ENCODE measurements at places on chromosomes 2 and 18.

GRCh38 chr2:75716406-75716805, 5.7 kb upstream of the GCFC2 start:
- DNase-seq = no peak

DNA sequence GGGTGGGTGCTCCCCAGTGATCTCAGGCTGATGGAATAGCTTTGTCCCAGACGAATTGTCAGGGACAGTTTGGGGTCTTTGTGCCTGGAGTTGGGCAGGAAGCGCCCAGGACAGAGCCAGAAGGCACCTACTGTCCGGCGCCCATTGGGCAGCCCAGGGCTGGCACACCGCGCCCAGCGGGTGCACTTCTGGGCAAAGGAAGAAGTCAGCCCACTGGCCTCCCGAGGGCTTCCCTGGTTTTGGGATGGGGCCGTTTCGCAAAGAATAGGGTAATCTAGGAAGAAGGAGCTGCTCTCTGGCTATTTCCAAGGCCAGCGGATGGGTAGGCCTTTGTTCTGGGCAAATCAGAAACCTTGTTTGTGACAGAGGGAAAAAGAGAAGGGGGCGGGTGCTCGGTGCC, 3.5 kb upstream of the SIX2 start:
- DNase-seq = no peak

GRCh38 chr2:84217456-84217855, 241.6 kb downstream of the SUCLG1 start:
- no peak for DNase-seq

GRCh38 chr18:44682201-44682870, 1.6 kb downstream of the SETBP1 start:
- DNase-seq = no peak

- no peak for DNase-seq
Measured at GRCh38 chr2:132478461-132479105, 62.0 kb downstream of the GPR39 start.

DNA sequence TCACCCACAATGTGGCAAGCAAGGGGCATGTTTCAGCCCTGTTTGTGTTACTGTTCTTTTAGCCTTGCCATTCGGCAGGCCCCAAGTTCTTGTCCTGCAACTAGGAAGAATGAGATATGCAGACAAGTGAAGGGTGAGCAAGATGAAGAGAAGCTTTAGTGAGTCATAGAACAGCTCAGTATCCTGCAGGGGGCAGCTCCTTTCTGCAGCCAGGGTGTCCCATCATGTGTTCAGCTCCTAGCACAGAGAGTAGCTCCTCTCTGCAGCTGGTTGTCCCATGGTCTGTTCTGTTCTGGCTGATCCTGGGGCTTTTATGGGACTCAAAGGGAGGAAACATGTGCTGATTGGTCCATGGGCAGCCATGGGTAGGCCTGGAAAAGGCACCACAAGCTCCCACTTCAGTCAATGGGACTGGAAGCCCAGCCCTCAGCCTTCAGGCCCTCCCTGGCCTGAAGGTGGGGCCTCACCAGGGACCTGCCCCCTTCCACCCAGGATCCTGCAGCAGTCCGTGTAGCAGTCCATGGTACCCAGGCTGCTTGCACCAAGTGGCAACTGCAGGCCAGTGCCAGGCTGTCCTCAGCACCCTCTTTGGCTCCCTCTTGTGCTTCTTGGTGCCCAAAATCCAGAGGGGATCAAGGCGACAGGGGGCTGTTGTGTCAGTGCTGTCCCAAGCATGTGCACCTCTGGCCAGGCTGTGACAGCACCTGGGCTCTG, 326.4 kb downstream of the NR4A2 start:
- DNase-seq = no peak

GRCh38 chr2:95390272-95390880, 12.1 kb upstream of the FAHD2A start:
- DNase-seq = no peak

DNA sequence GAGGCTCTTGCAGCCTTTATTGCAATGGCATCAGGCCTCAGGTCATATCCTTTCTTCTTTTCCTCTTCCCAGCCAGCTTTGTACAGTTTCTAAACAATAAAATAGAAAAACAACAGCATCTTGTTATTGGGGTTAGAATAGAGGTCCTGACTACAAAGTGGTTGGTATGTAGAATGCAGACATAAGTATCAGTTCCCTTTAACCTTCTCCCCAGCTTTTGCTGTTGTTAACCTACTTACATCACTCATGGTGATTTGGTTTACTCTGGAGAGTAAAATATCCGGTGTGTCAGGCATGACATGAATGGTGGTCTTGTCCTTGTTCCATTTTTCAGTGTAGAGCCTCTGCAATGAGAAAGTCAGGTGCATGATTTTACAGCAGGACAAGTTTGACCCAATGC, 69.8 kb downstream of the NEB start:
- no peak for DNase-seq

GRCh38 chr18:34122724-34123334, 101.9 kb downstream of the NOL4 start:
- no peak for DNase-seq

GRCh38 chr18:24368749-24369148, 28.9 kb downstream of the OSBPL1A start:
- no peak for DNase-seq

DNA sequence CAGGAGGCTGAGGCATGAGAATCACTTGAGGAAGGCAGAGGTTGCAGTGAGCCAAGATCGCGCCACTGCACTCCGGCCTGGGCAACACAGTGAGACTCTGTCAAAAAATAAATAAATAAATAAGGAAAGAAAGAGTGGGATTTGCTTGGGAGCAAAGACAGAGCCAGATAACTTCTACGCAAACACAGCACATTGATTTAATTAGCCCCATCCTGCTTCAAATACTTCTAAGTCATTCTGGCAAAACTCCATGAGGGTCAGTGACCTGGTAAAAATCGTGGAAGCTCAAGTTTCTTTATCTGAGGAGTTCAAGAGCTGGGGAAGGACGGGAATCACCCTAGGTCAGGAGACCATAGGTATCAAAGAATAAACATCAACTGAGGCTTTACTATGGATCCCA, 70.6 kb upstream of the TCF7L1 start:
- no peak for DNase-seq

- no peak for DNase-seq
Measured at GRCh38 chr2:73896362-73897239, 3.8 kb downstream of the ACTG2 start.

- no peak for DNase-seq
Measured at GRCh38 chr2:34547340-34547739, 948.2 kb upstream of the FAM98A start.

- peak; percentile 49 for DNase-seq
Measured at GRCh38 chr2:241858206-241859016, at the start of gene PDCD1. PDCD1 (minus strand) TSS chr2:241858894; CDS start chr2:241858838, 56 bp downstream.

- no peak for DNase-seq
Measured at GRCh38 chr2:67895227-67895941, 167.4 kb downstream of the C1D start.

DNA sequence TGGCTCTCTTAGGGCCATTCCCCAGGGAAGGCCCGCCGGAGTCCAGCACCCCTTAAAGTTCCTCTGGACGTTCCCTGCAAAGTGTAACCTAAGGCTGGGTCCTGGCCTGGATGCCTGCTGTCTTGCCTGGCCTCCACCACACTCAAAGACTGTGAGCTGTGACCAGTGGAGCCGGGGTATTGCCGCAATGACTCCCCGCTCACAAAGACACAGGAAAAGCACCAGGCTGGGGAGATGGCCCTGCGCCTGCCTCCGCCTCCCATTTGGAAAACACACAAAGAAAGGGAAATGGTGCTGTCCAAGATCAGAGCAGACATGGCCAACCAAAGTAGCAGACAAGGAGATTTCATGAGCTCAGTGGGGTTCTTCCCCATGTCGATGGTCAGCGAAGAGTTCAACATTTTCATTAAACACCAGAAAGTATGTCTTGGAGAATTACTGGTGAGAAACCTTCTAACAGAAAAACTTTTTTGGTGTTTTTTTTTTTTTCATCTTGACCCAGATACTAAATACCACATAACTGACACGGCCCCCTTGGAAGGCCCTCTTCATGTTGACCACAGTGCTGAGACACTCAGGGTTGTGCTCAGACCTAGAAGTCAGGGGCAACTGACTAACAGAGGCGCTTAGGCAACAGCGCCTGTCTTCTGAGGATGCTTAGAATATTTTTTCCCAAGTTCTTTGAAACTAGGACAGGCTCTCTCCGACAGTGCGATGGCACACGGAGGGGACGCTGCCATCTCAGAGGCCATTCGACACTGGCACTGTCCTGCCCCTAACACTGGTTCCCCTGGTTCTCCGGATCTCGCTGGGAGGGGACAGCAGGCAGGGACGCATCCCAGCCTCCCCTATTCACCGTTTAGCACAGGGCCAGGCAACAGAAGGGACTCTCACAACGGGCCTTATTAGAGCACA, 226.4 kb upstream of the ID2 start:
- DNase-seq = no peak

GRCh38 chr2:180184506-180184905, 177.4 kb upstream of the CWC22 start:
- DNase-seq = no peak

DNA sequence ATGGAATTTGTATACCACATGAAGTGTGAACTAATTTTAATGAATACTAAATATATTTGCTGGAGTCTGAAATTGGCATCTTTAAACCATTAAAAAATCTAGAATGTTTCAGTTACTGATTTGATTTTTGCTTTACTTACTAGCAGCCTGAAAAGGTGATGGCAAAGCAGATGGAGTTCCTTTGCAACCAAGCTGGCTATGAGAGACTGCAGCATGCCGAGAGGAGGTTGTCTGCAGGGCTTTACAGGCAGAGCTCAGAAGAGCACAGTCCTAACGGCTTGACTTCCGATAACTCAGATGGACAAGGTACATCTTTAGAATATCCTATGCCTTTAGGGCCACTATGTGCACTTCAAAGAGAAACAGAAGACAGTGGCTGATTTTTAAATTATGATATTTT, 36.5 kb downstream of the NAB1 start:
- DNase-seq = no peak

DNA sequence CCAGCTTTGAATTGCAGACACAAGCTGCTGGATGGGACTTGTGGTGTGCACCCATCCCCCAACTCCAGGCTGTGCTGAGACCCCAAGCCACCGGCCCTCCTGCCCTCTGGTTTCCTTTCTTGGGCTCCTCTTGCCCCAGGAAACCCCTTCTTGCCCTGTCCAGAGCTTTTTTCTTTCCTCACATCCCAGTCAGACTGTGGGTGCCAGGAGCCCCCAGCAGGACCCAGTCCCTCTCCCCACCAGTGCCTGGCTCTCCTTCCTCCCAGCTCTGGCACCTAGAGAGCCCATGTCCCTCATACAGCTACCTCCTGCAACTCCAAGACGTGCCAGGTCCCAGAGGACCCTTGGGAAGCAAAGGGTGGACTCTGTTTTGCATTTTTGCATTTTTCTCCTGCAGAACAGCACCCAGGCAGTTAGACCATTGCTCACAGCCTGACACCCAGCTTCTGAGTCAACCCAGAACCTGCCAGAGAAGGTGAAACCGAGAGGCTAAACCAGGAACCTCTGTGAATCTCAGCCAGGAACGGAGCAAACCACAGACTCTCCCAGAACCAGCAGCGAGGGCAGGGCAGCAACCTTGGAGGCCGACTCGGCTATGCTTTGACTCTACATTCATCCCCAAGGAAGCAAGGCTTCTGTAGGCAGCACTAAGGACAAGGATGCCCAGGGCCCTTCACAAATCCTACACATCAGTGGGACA, 221.1 kb downstream of the ANAPC1 start:
- no peak for DNase-seq

DNA sequence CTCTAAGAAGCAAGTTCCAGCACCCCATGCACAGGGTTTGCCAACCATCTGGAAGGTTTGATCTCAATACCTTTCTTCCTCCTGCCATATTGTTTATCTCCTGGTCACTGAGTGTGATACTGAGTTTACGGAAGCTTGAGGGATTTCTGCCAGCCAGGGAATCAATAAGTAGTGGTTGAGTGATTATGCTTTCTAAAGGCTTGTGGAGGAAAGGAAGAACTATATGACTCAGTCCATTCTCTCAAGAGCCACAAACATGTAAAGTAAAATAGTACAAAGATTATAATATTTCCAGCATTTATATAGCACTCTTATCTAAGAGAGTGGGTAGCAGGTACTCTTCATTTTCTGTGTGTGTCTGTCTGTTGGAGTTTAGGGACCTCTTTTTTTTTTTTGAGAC, 49.2 kb downstream of the SLC4A3 start:
- DNase-seq = no peak

DNA sequence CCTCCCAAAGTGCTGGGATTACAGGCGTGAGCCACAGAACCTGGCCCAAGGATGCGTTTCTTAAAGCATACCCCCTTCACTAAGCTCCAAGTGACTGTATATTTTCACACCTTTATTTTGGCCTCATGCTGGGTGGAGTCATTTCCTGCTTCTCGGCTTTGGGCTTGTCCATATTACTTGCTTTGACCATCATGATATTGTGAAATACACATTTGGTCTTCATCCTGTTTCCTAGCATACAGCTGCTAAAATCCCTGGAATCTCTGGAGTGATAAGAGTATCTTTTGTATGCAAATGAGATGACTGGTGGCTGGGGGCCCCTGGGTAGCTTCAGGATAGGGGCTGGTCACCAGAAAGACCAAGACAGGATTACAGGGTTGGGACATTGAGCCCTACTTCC, 17.6 kb upstream of the COLEC12 start:
- no peak for DNase-seq

- no peak for DNase-seq
Measured at GRCh38 chr18:56672391-56672790, 21.2 kb downstream of the WDR7 start.

DNA sequence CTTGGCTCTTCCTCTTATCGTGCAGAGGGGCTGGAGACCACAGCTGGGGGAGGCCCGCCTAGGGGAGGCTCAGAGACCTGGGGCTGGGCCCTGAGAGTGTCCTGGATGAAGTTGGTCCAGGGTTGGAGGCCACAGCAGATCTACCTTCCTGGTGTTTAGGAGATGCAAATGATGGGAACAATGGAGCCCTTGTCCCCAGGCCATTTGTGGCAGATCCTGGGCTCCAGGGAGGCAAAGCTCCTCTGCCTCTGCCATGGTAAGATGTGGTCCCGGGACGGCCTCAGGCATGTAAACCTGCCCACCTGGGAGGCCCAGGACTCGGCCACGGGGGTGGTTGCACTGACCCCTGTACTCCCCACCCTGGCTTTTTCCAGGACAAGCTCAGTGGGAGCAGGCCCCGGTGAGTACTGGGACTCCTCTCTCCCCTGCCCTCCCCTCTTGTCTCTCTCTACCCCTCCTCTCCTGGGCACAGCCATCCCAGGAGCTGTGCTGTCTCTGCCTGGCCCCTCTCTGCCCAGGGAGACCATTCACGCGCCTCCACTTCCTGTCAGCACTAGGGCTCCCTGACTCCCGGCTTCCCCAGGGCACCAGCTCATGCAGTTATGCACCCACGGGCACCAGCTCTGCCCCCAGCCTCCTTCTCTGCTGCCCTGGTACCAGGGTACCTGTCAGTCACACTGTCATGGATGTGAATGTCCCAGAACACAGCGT, 10.9 kb downstream of the SH2D6 start:
- DNase-seq = no peak

GRCh38 chr2:15579641-15580040, 12.0 kb upstream of the DDX1 start:
- DNase-seq = no peak

- DNase-seq = no peak
Measured at GRCh38 chr2:66389651-66390131, 45.2 kb upstream of the MEIS1 start.

- no peak for DNase-seq
Measured at GRCh38 chr2:205361272-205361671, 321.0 kb upstream of the NRP2 start.

GRCh38 chr2:105744909-105745853, at the start of gene NCK2:
NCK2 (plus strand) TSS chr2:105744912; CDS start chr2:105855064, 110,152 bp downstream.
- DNase-seq = no peak

All from central memory CD4-positive, alpha-beta T cell (primary cell).